ENCODE measurements at places on chromosomes 7 and 10.

- DNase-seq, result no peak
Measured at GRCh38 chr7:421136-421991, 98.3 kb downstream of the PDGFA start.

DNA sequence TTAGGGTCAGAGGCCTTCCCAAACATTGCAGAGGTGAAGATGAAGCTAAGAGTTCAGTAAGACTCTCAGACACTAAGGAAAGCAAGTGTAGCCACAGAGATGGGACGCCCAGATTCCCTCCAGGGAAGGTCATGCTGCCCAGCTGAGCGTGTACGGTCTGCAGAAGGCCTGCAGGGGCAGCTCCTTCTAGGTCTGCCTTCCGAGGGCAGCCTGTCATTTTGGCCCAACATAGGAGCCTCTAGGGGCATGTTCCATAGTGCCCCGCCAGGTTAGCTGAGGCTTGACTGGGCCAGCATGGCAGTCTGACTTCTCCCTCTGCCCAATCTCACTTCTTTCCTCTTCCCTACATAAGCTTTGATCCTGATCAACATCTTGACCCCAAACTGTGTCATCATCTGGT, 130.7 kb downstream of the PIP4K2A start:
- DNase-seq, result no peak

DNA sequence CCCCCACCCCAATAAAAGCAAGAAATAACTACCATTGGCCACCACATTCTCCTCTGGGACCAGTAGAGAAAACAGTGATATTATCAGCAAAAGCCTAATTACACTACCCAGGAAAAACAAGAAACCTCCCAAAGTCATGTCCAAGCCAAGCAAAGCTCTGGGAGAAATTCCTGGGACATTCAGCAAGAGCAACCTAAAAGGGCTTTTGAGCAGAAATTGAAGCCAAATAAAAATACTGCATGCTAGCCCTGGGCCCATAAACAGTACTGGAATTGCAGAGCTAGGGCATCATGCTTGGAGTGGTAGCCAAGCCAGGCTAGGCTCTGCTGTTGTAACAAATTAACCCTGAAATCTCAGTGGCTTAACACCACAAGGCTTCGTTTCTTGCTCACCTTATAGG, 347.9 kb downstream of the LRMDA start:
- no peak for DNase-seq

- DNase-seq, result no peak
Measured at GRCh38 chr10:20890491-20891337, 6.4 kb downstream of the NEBL start.

DNA sequence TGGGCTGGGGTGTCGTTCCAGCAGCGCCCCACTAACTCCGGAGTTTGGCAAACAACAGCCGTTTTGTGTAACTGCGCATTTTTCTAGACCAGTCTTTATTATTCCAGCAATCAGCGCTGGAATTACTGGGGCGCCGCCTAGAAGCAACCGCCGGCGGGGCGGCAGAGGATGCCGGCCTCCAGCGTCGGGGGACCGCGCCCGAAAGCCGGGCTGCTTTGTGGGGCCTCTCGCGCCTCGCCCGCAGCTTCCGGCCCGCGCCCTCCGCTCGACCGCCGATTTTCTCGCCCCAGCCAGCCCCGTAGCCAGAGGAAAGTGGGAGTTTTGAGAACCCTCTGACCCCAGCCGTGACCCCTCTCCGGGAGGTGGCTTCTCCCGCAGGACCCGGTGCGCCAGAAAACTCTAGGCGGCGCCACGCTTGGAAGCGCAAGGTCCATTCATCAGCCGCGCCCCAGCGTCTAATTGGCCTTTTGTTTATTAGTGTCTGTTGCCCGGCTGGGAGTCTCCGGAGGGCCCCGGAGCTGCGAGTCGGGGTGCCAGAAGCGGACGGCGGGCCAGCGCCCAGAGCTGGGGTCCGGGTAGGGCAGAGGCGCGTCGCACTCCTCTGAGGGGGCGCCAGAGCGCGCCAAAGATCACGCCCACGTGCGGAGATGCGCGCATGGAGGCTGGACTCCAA, 10.7 kb downstream of the EMX2 start:
- DNase-seq, result no peak

GRCh38 chr7:101598422-101598985, 30.6 kb downstream of the MYL10 start:
- DNase-seq, result no peak

GRCh38 chr10:96699613-96700012, 20.7 kb downstream of the PIK3AP1 start:
- no peak for DNase-seq

- no peak for DNase-seq
Measured at GRCh38 chr7:31782411-31782991, 95.5 kb downstream of the PPP1R17 start.

DNA sequence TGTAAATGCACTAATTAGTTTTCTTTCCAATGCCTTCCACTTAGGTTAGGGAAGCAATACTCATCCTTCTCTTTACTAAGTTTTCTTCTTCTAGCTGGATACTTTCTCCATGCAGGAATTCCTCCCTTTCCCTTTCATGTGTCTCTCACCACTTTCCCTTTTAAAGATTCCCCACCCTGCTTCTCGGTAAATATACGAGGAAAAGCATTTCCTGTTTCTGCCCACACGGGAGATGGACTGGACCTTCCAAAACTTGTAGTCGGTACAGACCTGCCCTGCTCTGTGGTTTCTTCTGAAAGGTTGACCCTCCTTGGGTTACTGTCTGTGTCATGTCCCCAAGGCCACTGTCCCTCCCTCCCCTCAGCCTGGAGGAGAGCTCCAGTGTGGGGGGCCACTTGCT, 58.9 kb upstream of the LYZL2 start:
- DNase-seq, result no peak

DNA sequence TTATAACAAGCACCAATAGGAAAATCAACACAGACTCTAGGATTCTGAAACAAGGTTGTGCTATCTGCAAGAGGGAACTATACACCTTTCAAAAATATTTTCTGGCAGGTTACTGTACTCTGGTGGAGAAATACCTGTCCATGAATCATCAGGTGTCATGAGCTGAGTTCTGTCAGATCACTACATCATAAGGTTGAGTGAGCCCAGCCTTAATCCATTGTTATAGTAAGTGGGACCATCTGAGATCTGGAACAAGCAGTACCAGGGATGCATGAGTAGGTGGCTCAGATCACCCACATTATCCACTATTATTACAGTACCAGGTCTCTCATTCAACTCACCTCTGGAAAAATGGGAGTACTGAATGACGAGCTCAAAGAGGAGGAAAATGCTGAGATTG, 212.4 kb downstream of the DGKI start:
- no peak for DNase-seq

DNA sequence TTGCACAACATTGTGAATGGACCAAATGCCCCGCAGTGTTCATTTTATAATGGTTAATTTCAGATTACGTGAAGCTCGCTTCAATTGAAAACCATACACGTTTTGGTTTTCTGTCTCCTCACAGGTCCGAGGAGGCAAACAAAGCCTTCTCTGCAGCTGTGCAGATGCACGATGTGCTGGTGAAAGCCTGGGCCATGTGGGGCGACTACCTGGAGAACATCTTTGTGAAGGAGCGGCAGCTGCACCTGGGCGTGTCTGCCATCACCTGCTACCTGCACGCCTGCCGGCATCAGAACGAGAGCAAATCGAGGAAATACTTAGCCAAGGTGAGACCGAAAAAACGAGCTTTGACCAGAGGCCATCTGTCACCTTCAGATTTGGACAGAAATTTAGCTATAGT, 110.3 kb downstream of the TRRAP start:
- no peak for DNase-seq

DNA sequence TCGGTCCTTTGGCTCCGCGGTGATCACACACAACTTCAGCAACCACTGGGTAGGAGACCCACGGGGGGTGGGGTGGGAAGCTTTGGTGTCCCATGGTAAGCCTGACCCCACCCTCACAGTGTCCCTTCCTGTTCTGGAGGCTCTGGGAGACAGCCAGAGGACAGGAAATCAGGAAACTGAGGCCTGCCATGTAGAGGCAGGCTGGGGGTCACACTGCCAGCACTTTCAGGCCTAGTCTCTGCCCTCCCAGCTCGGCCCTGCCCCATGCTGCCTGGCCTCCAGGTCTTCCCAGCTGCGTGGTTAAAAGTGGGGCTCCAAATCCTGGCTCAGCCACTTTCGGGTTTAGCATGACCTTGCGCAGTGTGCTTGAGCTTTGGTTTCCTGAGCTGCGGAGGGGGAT, 10.9 kb downstream of the AQP1 start:
- DNase-seq, result no peak

DNA sequence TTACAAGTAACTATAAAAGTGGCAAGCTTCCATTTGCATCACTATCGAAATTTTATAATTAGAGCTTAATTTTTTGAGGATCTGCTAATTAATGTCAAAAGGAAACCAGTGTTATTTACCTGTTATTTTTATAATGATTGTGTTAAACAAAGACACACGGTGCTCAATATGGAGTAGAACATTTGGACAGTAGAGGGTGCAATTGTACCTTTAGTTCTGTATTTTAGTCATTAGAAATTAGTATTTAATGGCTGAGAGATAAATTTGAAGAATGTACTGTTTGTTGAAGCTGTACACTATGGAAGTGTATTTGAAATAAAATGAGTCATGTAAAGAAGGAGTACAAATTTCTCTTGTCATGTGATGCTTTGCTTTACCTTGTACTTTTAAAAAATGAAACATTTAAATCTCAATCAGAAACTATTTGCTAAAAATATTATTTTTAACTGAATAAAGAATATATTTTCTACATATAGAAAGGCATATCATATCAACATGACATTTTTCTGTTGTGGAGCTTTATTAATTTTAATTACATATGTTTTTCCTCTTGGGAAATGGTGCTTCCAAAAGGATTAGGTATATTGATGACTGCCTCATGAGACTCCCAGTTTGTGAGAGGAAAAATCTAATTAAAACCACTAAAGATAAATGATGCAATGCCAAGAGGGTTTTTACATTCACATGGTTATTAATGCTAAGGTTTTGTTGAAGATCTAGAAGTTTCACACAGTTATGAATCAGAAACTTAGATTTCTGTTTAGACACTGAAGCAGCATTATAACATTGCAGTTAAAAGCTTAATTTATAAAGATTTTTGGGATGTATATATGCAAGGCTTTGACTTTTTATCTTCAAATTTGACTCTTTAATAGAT, 10.4 kb upstream of the PRKG1 start:
- DNase-seq, result no peak
